PC-9 (cell line): ENCODE measurements at places on chromosomes 5 and 9.

- DNase-seq: no peak
Observed at GRCh38 chr5:7714697-7715096, 136.2 kb downstream of the CFAP90 start.

- no peak for DNase-seq
Observed at GRCh38 chr5:67301285-67301903, 104.8 kb upstream of the CD180 start.

DNA sequence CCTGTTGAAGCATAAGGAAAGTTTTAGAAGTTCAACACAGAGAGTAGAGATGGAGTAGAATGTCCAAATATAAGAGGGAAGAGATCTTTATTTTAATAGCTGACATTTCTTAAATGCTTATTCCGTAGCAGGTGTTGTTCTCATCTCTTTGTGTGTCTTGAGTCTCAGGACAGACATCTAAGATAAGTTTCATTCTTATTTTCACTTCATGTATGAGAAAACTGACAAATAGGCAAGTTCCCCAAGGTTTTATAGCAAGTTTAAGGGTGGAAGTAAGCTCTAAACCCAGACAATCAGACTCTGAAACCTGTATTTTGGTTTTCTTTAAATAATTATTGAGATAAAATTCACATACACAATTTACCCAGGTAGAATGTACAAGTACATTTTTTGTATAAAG lies 228.4 kb upstream of the PPP1R2B start:
- DNase-seq: no peak

DNA sequence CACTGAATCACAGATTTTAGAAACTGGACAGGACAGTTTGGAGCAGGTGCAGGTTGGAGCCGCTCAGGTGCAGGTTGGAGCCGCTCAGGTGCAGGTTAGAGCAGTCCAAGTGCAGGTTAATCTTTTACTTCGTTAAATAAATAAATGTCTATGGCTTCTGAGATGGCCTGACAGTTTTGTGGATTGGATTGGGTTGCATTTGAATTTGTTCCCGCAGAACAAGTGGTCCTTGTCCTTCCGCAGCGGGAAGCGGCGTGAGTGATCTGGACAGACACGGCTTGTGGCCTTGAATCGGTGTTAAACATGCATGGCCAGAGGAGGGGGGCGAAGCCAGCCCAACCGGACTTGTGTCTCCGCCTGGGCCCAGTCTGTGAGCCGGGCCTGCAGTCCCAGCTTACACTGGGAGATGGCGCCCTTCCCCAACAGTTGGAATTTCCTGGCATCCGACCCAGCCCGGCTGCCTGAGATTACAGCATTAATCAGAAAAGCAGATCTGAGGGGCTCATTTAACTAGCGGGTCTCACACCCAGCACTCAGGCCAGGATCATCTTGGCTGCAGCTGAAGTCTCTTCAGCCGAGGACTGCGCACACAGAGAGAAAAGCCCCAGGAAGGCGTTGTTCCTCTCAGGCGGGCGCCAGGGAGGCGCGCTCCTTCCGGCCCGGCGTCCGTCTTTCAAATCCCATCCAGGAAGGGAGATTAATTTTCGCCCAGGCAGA lies 1.5 kb upstream of the OLFM1 start:
- DNase-seq: peak; percentile 67

DNA sequence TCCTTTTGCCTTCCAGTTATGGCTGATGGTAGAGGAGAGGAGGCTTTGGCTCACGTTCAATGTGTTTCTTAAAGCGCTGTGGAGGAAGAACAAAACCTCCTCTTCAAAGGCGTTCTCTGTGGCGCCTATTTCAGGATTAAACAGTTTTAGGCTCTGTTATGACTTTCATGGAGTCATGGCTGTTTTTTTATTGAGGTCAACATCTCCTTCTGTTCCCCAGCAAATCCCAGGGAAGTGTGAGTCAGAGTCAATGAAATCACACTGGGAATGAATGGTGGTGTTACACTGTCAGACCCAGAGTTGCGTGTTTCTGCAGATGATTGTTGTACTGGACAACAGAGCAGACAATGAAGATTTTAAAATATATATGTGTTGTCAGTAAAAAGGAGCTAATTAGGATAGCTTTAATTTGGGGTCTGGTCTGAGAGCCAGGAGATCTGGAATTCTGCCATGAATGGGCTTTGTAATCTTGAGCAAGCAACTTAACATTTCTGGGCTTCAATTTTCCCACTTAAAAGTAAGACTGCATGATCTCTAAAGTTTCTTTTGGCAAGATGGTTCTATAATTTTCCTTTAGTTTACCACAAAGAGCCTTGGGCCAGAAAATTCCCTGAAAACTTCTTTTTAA lies 240.7 kb downstream of the CSNK1G3 start:
- no peak for DNase-seq

- DNase-seq: no peak
Observed at GRCh38 chr9:113624721-113625120, 161.2 kb downstream of the RGS3 start.

GRCh38 chr9:75609401-75609800 lies 281.1 kb upstream of the PCSK5 start:
- no peak for DNase-seq

- DNase-seq: no peak
Observed at GRCh38 chr9:2725898-2726649, 8.8 kb downstream of the KCNV2 start.

DNA sequence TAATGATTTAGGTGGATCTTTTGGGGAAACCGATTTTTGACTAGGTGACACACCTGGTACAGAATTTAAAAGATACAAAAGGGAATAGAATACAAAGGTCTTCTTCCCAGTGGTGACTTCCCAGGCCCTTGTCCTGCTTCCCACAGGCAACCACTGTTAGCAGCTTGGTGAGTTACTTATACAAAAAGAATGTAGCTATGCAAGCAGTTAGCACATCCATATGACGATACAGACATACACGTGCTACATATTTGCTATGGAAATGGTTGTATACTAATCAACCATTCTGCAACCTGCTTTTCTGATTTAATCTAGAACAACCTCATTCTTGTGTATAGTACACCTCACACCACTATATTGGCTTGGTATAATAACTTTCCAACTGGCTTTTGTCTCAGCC lies 51.0 kb downstream of the OTULIN start:
- DNase-seq: no peak

- DNase-seq: no peak
Observed at GRCh38 chr9:98418578-98419259, 163.3 kb upstream of the TBC1D2 start.

DNA sequence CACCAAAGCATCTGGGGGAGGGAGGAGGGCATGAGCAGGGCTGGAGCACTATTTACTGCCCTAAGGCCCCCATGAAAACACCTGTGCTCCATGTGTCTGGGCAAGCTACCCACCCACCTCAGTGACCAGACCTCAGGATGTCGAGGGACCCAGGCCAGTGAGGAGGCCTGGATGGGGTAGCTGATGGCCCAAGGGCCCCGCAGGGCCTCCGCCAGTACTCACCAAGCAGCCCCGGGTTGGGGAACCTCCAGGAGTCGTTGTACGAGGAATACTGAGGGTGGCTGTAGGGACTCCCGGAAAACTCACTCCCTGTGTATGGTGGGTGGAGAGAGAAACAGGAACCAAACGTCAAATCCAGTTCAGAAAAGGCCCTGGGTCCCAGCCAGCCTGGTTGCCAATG lies 187.4 kb downstream of the PAX5 start:
- no peak for DNase-seq

- DNase-seq: no peak
Observed at GRCh38 chr5:89105836-89106235, 222.9 kb upstream of the MEF2C start.

- DNase-seq: no peak
Observed at GRCh38 chr5:67515762-67516161, 319.2 kb upstream of the CD180 start.

DNA sequence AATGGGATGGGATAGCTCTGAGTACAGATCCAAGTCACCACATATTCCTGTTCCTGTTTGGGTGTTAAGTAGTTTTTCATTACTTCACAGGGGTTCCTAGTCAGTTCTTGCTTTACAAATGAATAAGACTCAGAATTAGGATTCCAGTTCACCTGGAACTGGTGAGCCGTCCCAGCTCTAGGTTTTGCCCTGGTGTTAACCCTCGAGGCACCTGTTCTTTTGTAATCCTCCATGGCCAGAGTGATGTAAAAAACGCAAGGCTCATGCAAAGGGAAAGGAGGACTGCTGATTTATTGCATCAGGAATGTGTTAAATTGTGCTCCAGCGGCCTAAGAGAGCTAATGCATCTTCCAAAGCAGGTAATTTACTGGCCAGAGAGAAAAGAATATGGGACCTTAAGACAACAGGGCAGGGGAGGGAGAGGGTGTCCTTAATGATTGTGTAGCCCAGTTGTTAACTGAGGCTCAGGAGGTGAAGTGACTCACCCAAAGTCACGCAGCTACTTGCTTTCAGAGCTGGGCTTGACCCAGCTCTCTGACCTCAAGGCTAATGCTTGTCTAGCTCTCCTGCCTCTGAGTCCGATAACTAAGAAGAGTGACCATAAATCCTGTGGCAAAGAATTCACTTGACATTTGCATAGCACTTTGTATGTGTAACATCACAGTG lies 70.5 kb downstream of the DMRT2 start:
- no peak for DNase-seq

DNA sequence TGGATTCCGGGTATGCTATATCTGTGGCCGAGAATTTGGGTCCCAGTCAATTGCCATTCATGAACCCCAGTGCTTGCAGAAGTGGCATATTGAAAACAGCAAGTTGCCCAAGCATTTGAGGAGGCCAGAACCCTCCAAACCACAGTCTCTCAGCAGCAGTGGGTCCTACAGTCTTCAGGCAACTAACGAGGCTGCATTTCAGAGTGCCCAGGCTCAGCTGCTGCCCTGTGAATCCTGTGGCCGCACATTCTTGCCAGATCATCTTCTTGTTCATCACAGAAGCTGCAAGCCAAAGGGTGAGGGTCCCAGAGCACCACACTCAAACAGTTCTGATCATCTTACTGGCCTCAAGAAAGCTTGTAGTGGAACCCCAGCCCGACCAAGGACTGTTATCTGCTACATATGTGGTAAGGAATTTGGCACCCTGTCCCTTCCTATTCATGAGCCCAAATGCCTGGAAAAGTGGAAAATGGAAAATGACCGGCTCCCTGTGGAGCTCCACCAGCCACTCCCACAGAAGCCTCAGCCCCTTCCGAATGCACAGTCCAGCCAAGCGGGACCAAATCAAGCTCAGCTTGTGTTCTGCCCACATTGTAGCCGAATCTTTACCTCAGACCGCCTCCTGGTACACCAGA lies 23.0 kb downstream of the ZNF474 start:
- no peak for DNase-seq

DNA sequence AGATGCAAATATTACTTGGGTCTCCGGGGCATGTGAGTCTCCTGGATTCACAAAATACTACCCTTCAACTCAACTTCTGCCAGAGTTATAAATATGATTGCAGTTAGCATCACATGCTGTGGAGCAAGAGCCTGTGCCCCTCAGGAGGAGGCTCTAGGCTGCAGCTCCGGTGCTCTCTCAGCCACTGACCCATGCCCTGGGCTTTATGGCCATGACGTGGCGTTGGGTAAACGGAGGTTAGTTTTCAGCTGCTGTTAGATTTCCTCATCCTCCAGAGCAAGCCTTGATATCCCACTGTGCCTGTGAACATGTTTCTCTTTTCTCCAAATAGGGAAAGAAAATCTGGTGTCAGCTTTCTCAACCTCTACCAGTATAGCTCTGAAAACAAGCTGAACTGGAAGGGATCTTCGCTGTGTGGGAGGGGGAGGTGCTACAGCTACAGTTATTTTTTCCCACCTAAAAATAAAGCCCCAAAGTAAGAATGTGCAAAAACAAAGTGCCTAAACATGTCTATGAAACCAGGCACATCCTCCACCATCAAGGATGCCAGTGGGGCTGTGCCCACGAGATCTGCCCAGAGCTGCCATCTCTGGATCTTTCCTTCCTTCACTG lies 124.4 kb upstream of the GPR151 start:
- no peak for DNase-seq

DNA sequence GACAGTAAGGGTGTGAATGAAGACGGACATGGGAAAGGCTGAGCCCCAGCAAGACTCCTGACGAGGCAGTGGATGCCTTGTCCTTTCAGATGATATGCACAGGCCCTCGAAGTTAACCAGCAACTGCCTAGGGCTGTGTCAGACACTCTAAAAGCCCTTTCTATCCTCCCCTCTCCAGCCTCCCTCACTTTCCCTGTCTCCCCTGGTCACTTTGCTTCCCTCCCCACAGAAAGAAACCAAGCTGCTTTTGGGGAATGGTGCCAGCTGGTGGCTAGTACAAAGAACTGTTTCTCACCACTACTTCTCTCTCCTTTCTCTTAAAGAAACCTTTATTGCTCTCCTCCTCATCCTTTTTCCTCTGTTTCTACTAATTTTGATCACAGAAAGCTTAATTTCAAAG lies 21.4 kb downstream of the LHFPL2 start:
- no peak for DNase-seq

DNA sequence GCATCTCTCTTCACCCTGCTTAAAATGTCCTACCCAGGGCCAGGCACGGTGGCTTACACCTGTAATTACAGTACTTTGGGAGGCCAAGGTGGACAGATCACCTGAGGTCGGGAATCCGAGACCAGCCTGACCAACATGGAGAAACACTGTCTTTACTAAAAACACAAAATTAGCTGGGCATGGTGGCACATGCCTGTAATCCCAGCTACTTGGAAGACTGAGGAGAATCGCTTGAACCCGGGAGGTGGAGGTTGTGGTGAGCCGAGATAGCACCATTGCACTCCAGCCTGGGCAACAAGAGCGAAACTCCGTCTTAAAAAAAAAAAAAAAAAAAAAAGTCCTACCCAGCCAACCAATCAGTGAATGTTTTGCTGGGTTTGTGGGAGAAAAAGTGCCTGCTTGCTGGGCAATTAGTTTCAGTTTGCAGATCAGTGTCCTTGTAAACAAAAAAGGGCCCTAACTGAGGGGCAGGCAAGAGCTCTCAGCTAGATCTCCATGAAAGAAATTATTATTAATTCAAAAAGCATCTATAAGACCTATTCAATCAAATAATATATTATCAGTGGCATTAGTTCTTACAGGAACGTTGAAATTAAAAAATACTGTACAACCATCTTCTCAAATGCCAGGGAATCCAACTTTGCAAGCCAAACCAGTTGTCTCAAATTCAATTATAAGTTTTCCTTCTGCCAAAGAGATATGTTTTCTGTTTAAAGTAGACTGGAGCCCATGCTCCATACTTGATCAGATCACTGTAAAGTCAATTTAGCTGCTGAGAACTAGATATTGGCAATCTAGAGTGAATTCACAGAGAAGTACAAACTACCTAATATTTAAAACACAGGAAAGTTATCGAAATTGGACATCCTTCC lies 3.9 kb downstream of the MEGF9 start:
- DNase-seq: peak; percentile 56

DNA sequence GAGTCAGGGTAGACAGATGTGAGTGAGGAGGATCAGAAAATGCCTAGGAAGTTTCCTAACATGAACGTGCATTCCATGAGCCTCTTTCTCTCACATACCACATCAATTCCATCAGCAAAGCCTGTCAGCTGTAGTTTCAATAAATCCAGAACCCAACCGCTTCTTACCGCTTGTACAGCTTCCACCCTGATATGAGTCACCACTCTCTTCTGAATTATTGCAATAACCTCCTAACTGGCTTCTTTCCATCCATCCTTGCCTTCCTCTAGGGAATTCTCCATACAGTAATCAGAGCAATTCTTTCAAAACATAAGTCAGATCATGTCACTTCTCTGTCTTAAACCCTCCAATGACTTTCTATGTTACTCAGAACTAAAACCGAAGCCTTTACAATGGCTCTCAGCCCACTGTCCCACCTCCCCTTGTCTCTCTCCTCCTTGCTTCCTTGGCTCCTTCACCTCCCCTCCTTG lies 8.1 kb upstream of the RAD23B start:
- peak; percentile 97 for DNase-seq

GRCh38 chr5:165757791-165758190 lies 2252.4 kb downstream of the MAT2B start:
- no peak for DNase-seq
